Neural progenitor cell (in vitro differentiated cells): ENCODE measurements at places on chromosomes 3 and 15. TPM values are rescaled to one million over a fixed set of nuclear protein-coding genes. Genes with fewer than 3 reads are reported as not detected.

GRCh38 chr15:36879568-36880222 is 220.7 kb downstream of the MEIS2 start:
- DNase-seq: peak; percentile 28

GRCh38 chr3:144429719-144430121 is 458.1 kb downstream of the DIPK2A start:
- DNase-seq: no peak

DNA sequence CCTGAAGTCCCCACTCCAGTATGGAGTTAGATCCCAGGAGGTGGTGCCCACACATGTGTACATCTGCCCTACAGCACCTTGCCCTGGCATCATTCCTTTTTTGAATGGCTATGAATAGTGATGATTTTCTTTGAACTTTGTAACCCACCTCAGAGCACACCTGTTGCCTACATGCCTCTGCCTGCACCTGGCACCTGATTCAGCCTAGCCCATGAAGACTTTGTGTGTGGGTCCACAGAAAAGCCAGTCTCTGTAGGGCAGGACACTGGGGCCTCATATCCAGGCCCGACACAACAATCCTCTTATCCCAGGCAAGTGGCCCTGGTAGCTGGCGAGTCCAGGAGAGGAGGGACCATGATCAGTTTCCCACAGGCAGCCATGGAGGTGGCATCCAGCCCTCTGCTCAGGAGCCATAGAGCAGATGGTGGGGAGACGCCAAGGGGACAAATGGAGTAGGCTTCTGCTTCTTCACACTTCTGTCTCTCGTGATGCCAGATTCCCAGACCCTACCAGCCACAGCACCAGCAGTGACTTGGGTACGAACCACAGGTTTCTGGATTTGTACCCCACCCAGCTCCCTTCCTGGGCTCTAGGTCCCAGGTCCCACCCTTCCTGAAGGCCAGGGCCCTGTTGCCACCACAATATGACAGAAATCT is 230.7 kb downstream of the UACA start:
- DNase-seq: no peak

DNA sequence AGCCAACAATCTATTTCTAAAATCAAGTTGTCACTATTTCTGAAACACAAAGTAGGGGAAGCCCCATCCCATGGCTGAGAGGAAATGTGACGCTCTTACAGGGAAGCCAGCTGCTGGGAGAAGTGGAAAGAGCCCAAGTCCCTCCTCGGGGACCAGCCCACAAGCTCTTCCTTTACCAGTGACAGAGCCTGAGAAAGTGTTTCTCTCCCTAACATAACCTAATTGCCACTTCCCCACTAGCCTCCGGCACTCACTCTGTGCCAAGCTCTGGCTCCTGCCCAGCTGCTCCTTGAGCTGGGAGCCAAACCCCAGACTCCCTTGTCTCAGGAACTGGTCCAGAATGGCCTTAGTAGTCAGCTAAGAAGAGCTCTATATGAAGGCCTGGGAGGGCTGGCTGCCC is 42.9 kb downstream of the TNFAIP8L3 start:
- no peak for DNase-seq

DNA sequence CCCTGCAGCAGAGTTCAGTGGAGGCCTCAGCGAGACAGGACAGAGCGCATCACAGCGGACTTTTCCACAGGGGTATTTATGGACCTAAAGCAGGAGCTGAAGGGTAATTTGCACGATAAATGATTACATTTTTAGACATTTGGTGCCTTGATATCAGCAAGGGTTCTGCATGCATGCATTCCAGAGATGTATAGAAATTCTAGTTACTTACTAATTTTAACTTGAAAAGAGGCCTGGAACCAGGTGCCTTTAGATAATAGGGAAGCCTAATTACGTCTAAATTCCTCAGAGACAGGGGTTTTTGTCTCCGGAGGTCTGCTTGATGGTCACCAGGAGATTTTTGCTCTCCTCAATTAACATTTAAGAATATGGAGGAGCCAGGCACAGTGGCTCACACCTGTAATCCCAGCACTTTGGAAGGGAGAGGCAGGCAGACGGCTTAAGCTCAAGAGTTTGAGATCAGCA is 79.8 kb upstream of the MFGE8 start:
- no peak for DNase-seq

- no peak for DNase-seq
Observed at GRCh38 chr3:183811638-183812037, 13.7 kb downstream of the MAP6D1 start.

- DNase-seq: no peak
Observed at GRCh38 chr3:38275658-38276057, 6.4 kb upstream of the SLC22A14 start.

DNA sequence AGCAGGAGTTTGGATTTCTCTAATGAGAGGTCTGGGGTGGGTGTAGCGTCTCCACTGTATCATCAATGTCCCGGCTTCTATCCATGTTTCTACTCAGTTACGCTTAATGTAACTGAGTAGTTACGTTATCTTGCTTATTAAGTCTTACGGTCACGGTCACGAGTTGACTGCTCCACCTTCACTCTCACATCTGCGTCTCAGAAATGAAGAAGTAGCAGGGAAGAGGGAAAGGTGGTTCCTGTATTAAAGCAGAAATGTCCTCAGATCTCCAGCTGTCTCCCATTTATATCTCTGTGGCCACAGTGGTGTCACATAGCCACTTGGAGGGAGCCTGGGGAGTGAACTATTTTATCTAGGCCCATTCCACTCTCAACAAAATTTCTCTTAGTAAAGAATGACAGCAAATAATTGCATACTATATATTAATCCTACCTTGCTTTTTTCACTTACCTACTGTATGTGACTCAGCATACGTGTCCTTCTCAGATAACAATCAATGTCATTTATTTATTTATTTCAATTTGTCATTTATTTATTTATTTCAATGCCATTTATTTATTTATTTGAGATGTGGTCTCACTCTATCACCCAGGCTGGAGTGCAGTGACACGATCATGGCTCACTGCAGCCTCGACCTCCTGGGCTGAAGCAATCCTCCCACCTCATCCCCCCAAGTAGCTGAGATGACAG is 39.7 kb upstream of the RNU6-1 start:
- no peak for DNase-seq

DNA sequence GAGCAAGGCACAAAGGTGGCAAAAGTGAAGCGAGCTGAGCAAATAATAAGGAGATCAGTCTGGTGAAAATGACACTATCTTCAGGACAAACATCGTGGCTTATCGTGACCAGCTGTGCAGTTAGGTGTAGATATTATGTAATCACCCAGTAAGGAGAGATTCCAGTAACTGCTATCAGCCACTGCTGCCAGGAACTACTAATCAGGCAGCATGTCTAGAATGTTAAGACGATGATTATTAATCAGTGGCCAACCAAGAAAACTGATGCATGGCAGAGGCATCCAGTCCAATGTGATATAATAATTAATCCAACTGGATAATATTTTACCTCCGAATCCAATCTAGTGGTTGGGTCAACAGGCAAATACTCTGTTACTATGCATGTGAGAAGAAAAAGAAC is 252.7 kb upstream of the ZPLD1 start:
- no peak for DNase-seq

DNA sequence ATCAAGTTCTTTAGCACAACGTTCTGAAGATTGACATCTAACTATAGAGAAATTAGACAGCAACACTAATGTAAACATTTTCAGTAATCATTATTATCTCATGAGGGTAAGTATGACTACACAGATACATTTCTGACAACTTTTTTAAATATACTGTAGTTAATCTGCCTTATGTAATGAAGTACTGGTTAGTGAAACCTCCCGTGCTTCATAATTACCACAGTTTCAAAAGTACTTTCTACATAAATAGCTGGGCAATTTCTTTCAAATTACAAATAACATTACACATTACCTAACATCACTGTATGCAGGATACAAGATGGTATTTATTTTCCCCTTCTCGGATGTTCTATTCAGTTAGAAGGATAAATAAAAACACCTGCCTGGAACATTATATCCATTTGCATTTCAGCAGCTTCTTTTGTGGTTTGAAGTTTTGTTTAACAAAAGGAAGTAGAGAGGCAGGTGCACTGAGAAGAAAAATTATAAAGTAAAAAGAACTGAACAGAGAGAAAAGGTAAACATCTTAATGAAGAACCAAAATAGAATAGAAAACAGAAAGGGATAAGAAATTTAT is 1241.5 kb upstream of the GBE1 start:
- DNase-seq: no peak

- DNase-seq: no peak
Observed at GRCh38 chr15:94305133-94305532, 73.8 kb downstream of the MCTP2 start.

GRCh38 chr15:74270854-74271520 is 34.9 kb downstream of the CCDC33 start:
- no peak for DNase-seq

DNA sequence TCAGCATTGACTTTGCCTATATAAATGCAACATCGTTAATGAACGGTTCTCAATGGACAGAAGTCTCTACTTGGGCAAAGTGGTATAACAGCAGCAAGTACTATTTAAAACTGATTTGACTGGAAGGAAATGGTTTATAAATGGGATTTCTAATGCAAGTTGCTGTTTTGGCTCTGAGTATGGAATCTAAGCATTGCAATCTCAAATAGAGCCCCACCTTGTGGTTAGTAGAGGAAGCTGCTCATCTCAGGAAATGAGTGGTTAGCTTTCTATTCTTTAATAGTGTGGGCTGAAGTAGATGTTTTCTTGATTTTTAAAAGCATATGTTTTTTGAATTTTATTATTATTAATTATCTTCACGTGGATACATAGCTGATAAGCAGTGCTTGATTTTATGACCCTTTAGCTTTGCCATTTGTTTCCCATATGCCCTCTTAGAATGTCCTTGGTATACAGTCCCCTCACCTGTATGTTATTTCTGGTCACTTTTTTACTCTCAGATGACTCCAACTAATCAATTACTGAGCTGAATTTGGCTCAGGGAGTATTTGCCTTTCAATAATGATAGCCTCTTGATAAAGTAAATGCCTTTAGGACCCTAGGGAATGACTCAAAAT is 67.1 kb downstream of the OXSM start:
- peak; percentile 46 for DNase-seq

SPTBN5 gene
- total RNA-seq: 0.15 TPM in 1 of 2 replicates, not detected in the other

CRABP1 gene
- total RNA-seq: 320 and 454 TPM in 2 replicates

P4HTM gene
- total RNA-seq: 15.3 and 34.6 TPM in 2 replicates

ZNF770 gene
- total RNA-seq: 34.0 and 56.1 TPM in 2 replicates

NR2E3 gene
- total RNA-seq: 0.28 TPM in 1 of 2 replicates, not detected in the other
